ENCODE measurements at places on chromosomes 2 and 18.
A peak's percentile ranks its signal among the peaks of the same experiment; 100 is the strongest.

DNA sequence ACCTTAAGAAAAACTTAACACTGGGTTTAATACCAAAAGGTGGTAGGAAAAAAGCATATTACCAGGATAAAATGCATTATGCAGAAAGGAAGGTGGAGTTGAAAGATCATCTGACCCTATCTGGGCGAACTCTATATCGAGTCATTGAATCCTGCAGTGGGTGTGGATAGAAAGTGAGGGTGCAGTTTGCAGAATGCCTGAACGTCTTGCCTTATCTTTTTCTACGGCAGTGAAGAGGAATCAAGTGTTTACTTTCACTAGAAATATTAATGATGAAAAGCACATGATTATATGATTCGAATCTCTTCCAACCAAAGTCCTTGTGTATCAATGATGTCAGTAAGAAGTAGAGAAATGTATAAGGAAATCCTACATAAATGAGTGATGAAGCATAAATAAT lies 4.3 kb upstream of the CAVIN2 start:
- ATAC-seq = no peak

GRCh38 chr2:26000561-26001082 lies 18.3 kb upstream of the KIF3C start:
- ATAC-seq = peak; percentile 74

DNA sequence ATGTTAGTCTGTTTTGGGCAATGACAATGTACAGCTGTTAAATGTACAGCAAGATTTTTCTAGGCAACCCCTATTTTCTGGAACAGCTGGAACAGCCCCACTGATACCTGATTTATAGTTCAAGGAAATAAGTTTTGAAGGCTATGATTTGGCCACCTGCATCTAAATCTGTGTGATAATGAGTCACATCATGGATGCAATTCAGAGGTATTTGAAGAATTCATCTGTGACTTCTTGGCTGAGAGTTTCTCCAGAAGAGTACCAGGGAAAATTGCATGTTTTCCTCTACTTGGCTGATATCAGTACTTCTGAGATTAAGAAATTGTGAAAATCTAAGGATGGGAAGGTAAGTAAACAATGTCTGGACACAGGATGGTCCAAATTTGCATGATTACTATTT lies 40.7 kb upstream of the NT5C1B start:
- no peak for ATAC-seq

DNA sequence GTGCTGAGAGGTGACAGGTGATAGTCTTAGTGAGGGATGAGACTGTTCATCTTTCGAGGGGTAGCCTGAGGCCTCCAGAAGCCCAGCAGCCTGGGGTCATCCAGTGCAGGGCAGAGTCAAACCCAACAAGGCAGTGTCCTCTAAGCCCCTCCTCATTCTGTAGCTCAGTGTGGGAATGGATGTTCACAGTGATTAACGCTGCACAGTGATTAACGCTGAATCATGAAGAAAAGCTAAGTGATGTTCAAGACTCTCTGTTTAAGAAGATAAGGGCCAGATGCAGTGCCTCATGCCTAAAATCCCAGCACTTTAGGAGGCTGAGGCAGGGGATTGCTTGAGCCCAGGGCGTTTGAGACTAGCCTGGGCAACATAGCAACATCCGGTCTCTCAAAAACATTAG lies 56.3 kb upstream of the LAPTM4A start:
- ATAC-seq = peak; percentile 13

DNA sequence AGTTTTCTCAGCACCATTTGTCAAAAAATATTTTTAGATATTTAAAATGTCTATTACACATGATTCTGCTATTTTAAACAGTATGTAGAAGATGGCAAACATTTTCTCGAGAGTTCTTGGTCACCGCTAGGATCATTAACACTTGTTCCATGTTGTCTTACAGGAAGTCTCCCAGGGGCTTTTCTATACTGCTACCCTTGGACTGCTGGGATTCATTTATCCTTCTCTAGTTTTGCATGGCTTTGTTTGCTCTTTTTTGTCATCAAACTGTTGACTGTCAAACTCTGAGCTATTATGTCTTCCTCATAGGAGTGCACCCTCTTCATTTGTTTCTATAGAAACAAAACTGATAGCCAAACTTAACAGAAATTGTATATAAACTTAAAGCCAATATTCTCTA lies 184.9 kb downstream of the CDCA7 start:
- no peak for ATAC-seq

DNA sequence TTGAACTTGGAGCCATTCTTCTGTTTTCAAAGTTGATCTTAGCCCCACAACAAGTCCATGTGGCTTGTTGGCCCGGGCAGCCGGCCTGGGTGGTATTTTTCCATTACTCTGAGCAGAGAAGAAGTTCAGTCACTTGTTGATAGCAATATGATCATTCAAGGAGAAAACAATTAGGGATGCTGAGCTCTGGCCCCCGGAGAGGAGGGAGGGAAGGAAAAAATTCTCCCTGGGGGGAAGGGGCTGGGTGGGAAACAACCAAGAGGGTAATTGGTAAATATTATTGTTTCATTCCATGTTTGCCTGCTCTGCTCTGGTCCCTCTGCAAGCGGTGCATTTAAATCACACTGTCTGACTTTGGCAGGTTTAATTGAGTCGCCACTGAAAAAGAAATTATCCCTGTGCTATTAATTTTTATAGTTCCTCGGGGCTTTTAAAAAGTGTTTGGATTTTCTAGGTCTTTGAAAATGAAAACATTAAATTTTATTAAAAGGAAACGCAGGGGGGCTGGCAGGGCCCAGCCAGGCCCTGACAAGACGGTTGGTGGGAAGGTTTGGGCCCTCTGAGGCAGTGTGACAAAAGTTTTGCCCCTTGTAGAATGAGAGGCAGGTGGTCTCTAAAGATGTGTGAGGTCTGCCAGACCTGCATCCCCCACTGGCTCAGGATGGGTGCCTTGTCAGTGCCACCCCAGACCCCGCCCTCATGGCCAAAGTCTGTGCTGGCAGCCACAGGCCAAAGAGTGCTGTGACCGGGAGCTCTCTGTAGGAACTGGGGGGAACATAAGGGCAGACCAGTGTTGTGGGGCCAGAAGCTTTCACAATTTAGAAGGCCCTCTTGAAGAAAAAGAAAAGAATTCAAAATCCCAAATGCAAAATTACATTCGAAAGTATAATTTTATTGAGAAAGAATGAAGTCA lies 52.5 kb upstream of the SLC14A2 start:
- ATAC-seq = no peak

DNA sequence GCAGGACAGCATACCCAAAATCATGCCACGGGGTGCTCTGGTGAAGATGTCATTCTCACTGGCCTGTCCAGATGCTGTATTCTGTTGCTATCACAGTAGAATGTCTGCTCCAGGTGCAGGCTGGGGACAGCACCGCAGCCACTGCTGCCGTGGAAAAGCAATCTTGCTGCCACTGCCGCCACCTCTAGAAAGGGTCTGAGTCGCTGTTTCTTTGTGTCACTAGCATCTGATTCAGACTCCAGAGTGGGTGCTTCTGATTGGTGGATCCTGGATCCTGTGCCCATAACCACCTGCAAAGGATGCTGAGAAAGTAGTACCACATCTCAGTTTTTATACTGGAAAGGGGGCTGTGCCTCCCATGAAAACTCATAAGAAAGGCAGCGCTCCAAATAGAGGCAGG lies 45.3 kb upstream of the CTLA4 start:
- ATAC-seq = no peak

All from esophagus mucosa (tissue), 1 donor.